Thoracic aorta (tissue), 2 donors: ENCODE measurements at places on chromosomes 12 and 14. TPM values are rescaled to one million over a fixed set of nuclear protein-coding genes. Genes with fewer than 3 reads are reported as not detected.

- DNase-seq, result no peak
Observed at GRCh38 chr12:42508913-42509460, 80.6 kb downstream of the PRICKLE1 start.

DNA sequence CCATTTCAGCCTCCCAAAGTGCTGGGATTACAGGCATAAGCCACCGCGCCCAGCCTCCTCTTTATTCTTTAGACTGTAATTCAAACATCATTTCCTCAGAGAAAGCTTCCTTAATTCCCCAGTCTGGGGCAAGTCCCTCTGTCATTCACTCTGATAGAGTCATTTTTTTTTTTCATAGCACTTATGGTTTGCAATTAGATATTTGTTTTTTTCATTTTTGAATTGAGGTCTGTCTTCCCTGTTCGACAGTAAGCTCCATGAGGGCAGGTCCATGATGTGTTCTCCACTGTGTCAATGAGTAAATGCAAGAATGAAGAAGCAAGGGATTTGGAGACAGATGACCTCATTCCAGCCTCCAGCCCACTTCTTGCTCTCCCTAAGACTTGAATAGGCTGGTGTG is 12.1 kb downstream of the ASIC1 start:
- DNase-seq, result no peak

LRP1-AS gene
- not detected for total RNA-seq

SIRT4 gene
- total RNA-seq, result 8.8 TPM

GRCh38 chr12:132471011-132471857 is 18.7 kb upstream of the FBRSL1 start:
- no peak for DNase-seq

DNA sequence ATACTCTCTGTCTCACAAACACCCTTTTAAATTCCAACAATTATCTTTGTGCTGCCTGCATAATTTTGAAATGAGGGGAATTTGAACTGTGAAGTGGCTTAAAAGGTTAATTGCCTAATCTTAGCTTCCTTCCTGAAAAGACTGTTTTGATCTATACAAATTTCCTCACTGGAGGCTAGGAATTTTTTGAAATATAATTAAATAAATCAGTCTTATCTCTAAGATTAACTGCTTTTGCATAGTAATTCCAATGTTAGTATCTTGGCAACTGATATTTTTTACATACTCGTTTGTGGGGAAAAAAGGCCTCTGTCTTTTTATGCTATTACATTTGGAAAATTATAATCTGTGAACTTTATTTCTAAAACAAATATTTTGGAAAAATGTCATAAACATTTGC is 498.5 kb downstream of the TMTC2 start:
- DNase-seq, result no peak

- no peak for DNase-seq
Observed at GRCh38 chr12:28167981-28168485, 22.2 kb upstream of the CCDC91 start.

- DNase-seq, result no peak
Observed at GRCh38 chr12:67447180-67447579, 178.0 kb downstream of the CAND1 start.

- no peak for DNase-seq
Observed at GRCh38 chr14:74952697-74953484, 2.5 kb downstream of the PGF start.

PCED1B gene
- 6.6 TPM for total RNA-seq

SOS2 gene
- 38.7 TPM for total RNA-seq

DNA sequence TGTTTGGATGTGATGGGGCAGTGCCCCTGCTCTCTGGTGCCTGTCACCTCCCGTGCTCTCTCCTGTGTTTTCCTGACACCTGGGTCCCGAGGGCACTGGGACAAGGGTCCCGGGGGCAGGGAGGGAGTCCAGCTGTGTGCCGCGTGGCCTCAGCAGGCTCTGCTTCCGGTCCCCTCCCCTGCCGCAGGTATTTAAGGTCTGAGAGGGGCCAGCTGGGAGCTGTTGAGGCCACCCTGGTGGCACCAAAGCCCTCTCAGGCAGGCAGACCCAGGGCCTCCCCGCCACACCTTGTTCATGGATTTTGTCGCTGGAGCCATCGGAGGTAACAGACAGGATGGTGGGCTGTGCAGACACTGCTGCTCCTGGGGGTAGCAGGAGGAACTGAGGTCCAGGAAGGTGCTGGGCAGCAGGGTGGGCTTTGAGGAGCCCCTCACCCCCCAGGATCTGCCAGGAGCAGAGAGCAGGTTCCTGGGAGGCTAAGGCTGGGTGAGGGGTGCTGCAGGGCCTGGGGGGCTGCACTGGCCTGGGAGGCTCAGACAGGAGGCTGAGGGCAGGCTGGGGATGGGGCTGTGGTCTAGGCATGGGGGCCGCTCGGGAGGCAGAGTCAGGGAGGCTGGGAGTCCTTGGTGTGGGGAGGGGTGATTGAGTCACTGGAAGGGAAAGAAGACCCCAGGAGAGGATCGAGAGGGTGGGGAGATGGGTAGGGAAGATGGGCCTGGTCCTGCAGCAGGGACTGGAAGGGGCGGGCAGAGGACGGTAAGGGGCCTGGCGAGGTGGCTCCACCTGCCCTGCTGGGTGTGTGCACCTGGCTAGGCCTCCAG is at the start of gene SLC25A47:
SLC25A47 (plus strand) TSS at position 219 of the 821 bp plus-strand sequence; CDS start at position 295, 76 bp downstream.
- DNase-seq, result no peak

- DNase-seq, result no peak
Observed at GRCh38 chr14:91065266-91065665, 4.8 kb upstream of the RPS6KA5 start.

GRCh38 chr14:95339301-95339865 is 19.7 kb upstream of the CLMN start:
- DNase-seq, result no peak

CCDC175 gene
- total RNA-seq, result not detected

PAH gene
- not detected for total RNA-seq

DNA sequence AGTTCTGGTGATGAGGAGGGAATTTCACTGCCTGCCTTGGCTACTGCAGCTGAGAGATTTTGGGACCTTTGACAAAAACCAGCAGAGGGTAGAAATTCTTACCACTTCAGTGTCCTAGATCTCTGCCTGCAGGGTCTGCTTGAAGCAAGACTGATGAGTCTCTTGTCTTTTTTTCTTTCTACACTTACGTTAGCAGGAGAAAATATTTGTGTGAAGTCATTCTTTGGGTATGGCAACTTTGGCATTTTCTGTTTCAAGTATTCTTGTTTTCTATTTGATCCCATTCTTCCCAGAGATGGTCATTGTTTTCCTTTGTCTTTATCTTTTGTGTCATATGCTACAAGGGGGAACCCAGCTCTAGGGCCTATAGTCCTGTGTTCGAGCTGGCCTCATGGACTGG is 65.6 kb upstream of the FERMT2 start:
- no peak for DNase-seq

DNA sequence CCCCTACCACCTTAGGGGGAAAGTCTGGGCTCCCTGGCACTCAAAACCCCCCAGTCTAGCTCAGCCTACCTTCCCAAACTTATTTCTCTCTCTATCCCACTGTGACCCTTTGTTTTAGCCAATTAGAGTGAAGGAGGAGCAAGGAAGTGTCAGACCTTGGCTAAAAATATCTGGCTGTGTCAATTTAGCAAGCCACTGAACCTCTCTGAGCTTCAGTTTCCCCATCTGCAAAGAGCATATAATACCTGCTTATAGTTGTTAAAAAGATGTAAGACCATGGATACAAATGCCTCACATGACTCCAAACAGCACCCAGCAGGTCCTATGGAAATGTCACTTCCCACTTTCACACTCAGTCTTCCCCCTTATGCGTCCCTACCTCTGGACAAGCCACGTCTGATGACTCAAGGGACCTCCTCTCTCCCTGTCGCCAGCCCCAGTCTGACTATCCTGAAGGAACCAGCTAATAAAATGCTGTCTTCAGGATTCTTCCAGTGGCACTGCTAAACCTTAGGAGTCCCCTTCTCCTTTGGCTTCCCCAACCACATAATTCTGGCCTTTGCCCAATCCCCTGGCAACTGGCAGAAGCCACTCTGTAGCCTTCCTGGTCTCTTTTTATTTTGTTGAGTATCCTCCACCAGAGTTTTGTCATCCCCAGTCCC is 19.3 kb downstream of the FOXN3 start:
- no peak for DNase-seq

DNA sequence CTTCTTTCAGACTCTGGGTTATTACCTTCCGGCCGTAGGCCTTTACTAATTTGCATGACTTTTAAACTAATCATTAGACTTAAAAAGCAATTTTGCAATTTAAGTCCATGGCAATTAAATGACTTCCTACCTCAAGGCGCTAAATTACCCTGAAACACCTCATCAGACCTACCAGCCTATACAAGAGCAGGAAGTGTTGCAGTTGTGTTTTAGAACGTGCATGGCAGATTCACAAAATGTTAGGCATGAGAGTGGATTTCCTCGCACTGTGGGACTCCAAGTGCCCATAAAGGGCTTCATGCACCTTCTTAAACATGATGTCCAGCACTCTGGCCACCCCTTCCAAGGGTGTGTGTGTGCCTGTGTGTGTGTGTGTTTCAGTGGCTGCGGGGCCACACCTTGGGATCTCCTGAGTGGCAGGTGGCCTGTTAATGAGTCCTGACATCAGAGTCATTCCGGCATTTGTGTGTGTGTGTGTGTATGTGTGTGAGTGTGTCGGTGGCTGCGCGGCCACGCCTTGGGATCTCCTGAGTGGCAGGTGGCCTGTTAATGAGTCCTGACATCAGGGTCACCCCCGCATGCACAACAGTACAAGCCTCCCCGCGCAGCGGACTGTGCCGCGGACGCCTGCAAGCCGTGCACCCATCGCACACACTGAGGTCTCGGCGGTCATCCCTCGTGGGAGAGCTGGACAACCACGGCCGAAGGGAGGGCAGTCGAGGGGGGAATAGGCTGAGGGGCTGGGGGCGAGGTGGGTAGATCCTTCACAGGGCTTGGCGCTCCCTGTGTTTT is 900 bp downstream of the C2CD5 start:
- peak; percentile 7 for DNase-seq

GRCh38 chr12:58086930-58087329 is 145.6 kb downstream of the ATP23 start:
- DNase-seq, result no peak

- DNase-seq, result no peak
Observed at GRCh38 chr12:103794309-103795213, 46.5 kb downstream of the NT5DC3 start.

DEGS2 gene
- 0.28 TPM for total RNA-seq

DNA sequence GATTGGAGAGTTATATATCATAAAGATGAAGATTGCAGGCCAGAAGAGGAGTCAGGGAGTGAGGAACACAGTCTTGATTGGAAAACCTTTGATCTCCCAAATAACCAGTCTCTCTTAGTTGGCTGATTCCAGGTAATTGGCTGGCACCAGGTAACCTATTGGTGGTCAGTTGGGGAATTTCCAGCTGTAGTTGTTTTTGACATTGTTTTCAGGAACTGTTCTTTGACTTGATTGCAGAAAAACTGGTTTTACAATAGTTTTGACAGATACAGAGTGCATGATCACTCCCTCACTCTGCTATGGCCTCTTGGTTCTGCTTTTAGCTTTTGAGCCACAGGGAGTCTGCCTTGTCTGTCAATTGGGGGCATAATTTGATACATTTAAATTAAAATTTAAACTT is 71.6 kb downstream of the ZNF641 start:
- DNase-seq, result no peak

DNA sequence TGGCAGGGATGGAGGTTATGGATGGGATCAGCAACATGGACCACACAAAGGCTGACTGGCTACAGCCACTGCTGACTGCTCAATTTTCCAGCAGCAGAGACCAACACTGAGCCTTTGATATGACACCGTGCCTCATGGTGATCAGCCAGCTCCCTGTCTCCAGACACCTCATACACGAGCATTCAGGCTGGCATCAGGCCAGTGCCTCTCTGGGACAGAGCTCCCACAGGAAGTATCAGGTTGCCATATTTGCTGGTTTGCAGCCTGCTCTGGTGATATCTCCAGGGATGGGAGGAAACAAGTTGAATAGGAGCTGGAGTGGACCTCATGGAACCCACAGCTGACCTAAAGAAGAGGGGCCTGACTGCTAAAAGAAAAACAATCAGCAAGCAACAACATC is 471.2 kb upstream of the ATXN7L3B start:
- DNase-seq, result no peak

LALBA gene
- not detected for total RNA-seq

- DNase-seq, result no peak
Observed at GRCh38 chr12:105876396-105876927, 262.3 kb downstream of the NUAK1 start.

LRFN5 gene
- total RNA-seq, result 0.41 TPM

GRCh38 chr14:39857376-39858055 is 425.3 kb upstream of the FBXO33 start:
- DNase-seq, result no peak

CCDC184 gene
- 5.6 TPM for total RNA-seq

DNA sequence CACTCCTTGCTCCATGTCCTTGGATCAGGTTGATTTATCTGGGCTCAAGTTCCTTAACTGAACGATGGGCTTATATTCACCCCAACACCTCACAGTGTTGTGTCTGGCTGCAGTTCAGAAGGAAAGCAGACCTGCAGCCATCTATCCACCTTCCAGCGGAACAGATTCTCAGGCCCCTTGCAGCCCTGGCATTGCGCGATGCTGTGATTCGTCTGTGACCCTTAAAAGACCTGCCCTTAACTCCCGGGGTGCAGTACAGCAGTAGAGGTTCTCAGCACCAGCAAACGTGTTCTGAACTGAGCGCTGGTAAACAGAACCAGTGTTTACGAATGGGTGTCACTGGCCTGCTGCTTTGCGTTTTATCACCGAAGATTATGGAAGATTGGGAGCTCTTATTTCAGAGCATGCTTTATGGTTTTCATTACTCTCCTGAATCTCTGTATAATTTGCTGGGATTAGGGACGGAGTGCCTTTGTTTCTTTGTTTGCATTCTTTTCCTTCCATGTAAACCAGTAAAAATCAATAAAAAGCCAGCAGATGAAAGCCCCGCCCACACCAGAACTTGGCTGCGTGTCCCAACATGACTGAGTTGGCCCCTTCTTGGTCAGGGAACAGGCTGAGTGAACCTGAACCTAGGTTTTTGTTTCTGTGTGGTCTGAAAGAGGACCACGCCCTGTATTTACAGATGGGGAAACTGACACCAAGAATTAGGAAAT is 286.7 kb upstream of the CRY1 start:
- DNase-seq, result no peak

DNA sequence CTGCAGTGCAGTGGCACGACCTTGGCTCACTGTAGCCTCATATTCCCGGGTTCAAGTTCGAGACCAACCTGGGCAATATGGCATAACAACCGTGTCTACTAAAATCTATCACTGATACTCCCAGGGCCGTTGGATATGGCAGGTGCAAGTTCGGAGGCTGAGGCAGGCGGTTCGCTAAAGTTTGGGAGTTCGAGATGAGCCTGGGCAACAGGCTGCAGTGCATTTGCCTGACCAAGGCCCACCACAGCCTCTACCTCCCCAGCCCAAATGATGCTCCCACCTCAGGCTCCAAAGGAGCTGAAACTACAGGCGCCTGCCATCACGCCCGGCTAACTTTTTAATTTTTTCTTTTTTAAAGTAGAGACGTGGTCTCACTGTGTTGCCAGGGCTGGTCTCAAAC is 177.1 kb upstream of the ALG10B start:
- DNase-seq, result no peak
